GOT3 (cell line): ENCODE measurements at places on chromosomes 12 and 14.

GRCh38 chr14:99035712-99036610, 236.0 kb downstream of the BCL11B start:
- DNase-seq, result peak; percentile 7

DNA sequence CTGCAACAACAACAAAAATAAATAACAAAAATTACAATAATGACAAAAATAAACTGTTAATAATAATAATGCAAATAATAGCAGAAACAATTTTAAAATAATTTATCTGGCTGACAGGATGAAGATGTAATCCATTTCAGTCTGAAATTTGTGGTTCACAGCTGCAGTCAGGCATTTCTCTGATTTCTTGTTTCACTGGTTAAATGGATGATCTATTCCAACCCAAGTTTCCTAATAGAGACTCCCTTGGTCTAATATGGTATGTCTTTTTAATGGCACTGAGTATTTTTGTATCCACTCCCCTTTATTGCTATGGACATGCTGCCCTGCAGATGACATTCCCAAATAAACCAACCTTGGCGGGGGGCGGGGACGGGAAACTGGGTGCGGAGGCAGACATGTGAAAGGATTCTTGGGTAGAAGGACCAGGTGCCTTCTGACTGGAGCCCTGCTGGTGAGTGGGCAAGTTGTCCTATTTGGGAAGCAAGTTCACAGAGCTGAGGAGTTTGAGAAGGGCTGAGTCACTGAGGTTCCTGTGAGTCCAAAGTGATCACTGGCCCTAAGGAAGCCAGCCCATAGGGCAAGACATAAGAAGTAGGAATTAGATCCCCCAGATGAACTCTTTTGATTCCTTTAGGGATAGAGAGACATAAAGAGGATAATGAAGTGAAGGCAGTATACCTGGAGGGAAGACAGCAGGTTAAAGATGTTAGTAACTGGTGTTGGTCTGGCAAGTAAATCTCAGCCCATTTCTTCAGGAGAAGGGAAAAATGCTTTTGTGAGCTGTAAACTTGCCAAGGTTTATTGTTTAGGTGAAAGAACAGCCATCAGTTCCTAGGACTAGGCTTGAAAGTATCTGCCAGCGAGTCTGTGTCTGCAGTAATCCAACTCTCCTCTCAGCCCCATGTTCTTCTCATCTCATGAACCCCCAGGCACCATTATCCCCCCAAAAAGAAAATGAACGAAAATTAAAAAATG, 14.5 kb downstream of the FOXG1 start:
- DNase-seq, result no peak

DNA sequence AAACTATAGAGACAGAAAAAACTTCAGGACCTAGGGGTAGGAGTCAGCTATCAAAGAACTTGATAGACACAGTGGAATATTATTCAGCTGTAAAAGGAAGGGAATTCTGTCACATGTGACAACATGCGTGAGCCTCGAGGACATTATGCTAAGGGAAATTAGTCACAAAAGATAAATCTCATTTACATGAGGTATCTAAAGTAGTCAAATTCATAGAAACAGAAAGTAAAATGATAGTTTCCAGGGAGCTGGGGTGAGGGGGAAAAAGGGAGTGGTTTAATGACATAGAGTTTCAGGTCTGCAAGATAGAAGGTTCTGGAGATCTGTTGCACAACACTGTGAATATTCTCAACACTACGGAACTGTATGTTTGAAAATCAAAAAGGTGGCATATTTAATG, 50.0 kb upstream of the PRIMA1 start:
- no peak for DNase-seq

DNA sequence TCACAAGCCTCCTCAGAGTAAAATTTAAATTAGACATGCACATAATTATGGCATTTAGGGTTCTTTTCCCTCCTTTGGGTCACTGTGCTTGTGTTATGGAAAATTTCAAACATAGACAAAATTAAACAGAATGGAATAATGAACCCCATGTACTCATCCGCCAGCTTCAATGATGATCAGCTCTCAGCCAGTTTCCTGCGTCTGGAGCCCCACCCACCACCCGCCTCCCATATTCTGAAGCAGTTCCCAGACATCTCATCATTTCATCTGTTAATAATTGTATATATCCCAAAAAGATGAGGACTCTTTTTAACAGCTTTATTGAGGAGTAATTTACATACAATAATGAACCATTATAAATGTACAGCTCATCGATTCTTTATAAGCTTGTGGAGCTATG, 128.2 kb downstream of the EML1 start:
- no peak for DNase-seq

- DNase-seq, result no peak
Observed at GRCh38 chr12:27618836-27619235, 77.4 kb upstream of the REP15 start.

- no peak for DNase-seq
Observed at GRCh38 chr14:24139272-24139934, 2.0 kb downstream of the EMC9 start.

DNA sequence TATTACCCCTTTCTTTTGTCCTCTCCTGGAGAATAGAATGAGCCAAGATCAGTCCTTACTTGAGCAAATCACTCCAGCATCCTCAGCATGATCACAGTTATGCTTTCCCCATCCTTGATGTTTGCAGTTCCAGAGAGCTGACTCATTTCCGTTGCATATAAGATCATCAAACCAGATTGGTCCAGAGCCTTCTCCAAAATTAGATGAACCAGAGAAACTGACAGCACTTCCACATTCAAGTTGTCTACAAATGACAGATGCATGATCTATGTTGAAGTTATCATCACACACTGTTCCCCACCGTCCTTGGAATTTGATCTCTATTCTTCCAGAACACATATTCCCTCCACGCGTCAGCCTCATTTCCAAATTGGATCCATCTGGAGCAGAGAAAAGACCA, 4.8 kb downstream of the CD163 start:
- DNase-seq, result no peak

- no peak for DNase-seq
Observed at GRCh38 chr12:13253966-13254760, 57.6 kb downstream of the EMP1 start.

DNA sequence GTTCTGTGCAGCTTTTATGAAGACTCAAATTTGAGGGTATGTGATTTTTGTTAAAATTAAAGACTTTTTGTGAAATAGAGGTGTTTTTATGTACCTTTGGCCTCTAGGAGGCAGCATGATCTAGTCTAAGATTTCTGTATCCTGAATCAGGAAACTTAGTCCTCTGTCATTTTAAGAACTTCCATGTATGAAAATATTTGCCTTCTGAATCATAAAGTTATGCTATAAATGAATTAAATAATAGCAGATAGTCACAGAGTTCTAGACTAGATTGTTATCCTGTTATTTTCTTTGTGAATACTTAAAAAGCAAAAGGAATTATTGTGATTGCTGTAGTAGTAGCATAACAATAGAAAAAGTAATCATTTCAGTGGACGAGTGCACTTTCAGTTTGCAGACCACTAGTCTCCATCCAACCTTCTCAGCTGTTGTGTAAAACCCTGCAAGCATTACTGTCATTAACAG, 56.3 kb downstream of the FGD4 start:
- no peak for DNase-seq

- peak; percentile 55 for DNase-seq
Observed at GRCh38 chr14:77761205-77761931, 412 bp upstream of the SNW1 start.

GRCh38 chr12:46267825-46268582, 839 bp downstream of the SLC38A1 start:
- no peak for DNase-seq

GRCh38 chr12:76666290-76666835, 97.6 kb upstream of the ZDHHC17 start:
- no peak for DNase-seq

DNA sequence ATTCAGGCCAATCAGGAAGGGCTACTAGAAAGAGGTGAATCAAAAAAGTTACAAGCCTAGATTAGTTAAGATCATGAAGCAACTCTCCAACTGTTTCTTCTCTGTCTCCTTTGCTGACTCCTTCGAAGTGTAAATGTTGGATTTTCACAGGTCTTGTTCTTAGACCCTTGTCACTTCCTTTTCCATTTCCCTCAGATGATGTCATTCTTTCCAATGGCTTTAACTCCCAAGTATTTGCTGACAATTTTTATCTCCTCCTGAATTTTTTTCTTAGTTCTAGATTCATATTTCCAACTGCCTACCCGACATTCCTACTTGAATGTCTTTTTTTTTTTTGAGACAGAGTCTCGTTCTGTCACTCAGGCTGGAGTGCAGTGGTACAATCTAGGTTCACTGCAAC, 10.8 kb downstream of the GAS2L3 start:
- DNase-seq, result no peak

- DNase-seq, result peak; percentile 15
Observed at GRCh38 chr12:50070314-50071060, 13.1 kb downstream of the ASIC1 start.

DNA sequence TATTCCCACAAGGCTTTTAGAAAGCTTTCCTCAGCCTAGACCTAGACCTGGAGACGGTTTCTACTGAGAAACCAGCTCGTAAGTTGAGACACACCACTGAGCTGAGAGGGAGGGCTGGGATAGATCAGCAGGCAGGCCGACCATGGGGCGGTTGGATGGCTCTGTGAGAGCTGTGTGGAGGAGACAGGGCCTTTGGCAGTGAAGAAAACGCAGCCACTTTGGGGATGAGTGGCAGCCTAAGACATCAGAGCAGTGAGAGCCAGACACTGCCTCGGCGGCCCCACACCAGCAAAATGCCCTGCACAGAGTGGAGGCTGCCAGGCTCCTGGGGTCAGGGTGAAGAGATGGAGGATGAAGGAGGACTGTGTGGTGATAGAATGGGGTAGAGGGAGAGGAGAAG, 46.0 kb downstream of the CACNA2D4 start:
- DNase-seq, result no peak

DNA sequence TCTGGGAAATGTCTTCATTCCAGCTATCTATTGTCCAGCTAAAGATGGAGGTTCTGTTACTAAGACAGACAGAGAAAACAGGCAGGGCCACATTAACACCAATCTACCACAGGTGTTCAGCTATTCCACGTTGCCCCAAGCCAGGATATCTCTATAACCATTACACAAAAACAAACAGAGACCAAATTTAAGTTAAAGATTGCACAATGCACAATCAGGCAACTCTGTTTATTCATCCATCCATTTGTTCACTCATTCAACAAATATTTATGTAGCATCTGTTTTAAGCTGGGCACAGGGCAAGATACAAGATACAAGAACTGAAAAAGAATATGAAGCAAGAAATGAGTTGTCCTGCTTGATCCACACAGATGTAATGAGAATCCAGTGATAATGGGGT, 629.0 kb downstream of the MED13L start:
- DNase-seq, result no peak

GRCh38 chr12:56775638-56776037, 12.5 kb downstream of the HSD17B6 start:
- DNase-seq, result no peak

DNA sequence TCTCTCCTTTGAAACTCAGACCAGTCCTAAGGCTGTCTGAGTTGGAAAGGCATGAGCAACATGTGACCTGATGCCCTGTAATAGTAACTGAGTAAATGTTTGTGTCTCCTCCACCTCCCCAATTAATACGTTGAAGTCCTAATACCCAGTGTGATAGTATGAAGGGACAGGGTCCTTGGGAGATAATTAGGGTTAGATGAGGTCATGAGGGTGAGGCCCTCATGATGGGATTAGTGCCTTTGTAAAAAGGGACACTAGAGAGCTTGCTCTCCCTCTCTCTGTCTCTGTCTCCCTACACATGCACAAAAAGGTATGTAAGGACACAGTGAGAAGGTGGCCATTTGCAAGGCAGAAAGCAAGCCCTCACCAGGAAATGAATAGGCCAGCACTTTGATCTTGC, 18.1 kb upstream of the KIF21A start:
- DNase-seq, result no peak

DNA sequence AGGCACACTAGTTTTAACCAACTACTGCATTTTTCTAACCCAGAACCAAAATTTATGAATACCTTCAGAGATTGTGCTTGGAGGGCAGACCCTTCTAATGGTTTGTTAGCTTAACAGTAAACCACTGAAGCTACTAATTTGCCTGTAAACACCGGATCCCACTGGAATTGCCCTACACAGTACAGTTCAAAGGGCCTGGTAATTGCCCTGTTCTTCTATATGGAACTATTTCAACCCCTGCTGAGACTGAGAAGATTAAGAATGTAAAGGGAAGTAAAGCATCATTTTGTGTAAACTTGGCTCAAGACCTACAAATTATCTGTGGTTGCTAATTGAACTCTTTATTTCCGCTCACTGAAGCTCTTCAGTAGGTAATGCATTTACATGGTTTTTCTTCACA, 468.1 kb downstream of the NPAS3 start:
- no peak for DNase-seq

DNA sequence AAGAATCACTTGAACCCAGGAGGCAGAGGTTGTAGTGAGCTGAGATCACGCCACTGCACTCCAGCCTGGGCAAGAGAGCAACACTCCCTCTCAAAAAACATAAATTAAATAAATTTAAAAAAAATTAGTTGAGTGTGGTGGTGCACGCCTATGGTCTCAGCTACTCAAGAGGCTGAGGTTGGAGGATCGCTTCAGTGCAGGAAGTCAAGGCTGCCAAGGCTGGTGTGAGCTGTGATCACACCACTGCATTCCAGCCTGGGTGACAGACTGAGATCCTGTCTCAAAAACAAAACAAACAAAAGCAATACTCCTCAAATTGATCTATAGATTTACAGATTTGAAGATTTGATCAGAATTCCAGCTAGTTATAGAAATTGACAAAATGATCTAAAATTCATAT, 92.7 kb upstream of the RESF1 start:
- DNase-seq, result no peak

GRCh38 chr12:103799857-103800771, 40.9 kb downstream of the NT5DC3 start:
- no peak for DNase-seq

DNA sequence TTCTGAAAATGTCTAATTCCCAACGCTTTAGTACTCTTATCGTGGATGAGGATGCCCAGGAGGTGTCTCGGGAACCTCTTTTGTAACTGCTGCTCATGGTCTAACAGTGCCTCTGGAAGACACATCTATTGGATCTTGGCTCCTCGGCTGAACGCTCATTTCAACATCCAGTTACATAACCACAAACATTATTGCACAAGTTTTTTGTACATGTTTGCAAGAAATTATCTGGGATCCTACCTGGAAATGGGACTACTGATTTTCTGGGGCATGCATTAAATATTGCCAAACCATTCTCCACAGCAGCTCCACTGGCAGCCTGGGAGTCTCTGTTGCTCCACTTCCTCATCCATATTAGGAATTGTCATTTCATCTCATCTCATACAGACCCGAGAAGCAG, 117.5 kb upstream of the EVL start:
- DNase-seq, result no peak

GRCh38 chr14:103061482-103061976, 4.2 kb upstream of the CDC42BPB start:
- no peak for DNase-seq

GRCh38 chr12:52686063-52686462, 5.9 kb upstream of the KRT1 start:
- no peak for DNase-seq

DNA sequence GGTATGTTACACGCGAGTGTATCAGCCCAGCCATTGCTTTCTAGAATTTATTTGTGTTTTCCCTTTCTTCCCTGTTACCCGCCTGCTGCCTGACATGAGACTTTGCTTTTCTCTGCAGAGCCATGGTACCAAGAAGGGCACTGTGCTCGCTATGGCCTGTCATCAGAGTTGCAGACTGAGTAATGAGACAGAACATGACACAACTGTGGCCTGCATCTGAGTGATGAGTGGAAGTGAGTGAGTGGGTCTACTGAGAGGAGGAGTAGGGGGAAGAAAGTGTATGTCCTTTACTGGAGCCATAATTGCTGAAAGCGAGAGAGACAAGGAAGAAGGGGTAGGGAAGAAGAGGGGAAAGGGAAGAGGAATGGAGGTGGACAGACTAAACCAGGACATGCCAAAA, 2.9 kb downstream of the RILPL1 start:
- no peak for DNase-seq

GRCh38 chr14:96089401-96089800, 50.2 kb downstream of the C14orf132 start:
- DNase-seq, result no peak
